ENCODE measurements at places on chromosomes 7 and 10.

DNA sequence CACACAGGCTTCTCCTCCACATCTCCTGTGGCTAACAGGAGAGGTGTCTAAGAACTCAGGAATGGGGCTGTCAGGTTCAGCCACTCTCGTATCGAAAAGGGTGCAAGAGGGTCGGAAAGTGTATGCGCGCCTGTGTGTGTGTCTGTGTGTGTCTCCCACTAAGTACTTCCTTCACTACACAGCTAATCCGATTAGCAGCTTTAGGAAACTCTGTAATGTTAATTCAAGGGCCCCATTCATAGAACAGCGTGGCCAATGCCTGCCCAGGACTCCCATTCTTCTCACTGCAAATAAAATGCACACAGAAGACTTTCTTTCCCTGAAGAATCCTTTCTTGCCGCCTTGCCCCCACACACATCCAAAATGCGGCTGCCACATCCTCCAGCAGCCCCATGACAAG lies 39.9 kb downstream of the TLL2 start:
- no peak for DNase-seq

DNA sequence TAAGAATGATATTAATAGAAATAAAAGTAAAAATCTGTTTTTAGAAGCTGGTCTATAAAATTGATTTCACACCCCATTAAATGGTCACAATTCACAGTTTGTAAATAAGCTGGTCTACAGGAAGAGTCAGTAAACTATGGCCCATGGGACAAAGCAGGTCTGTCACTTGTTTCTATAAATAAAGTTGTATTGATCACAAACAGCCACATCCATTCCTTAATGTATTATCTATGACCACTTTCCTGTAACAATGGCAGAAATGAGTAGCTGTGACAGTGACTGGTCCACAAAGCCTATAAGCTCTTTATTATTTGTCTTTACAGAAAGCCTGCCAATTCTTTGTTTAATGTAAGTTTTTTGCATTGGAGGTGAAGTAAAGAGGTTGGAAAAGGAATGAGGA lies 114.5 kb downstream of the SEMA3E start:
- DNase-seq: no peak

GRCh38 chr7:124764847-124765400 lies 668 bp downstream of the GPR37 start:
- DNase-seq: peak; percentile 8

- no peak for DNase-seq
These were observed 201.9 kb upstream of the TCERG1L start for GRCh38 chr10:131513445-131513844.

- DNase-seq: no peak
These were observed 29.5 kb downstream of the GPER1 start for GRCh38 chr7:1117321-1117928.

DNA sequence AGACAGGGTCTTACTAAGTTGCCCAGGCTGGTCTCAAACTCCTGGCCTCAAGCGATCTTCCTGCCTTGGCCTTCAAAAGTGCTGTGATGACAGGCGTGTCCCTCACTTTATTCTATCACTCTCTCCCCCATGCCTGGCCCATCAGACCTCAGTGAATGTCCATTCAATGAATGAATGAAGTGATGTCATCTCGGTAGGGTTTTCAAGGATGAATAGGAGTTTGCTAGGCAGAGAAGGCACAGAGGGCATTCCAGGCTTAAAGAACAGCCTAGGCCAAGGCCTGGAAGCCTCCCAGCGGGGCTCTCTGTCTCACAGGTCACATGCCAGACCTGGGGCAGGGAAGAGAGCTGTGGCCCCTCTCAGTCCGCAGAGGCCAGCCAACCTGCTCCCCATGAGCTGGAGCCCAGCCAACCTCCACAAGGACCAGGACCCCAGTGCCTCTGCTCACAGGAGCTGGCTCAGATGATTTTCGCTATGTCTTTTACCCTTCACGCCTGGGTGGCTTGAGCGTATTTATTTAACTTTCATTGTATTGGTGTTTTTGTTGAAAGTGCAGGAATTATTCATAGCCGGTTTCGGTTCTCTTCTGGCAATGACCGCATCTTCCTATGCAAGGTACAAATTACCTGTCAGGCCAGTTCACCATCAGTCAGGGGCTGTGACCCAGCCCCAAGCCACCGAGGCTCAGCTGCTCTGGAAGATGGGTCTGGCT lies 11.8 kb upstream of the TNRC18 start:
- no peak for DNase-seq

- DNase-seq: no peak
These were observed 131.5 kb downstream of the ANLN start for GRCh38 chr7:36521133-36521532.

- DNase-seq: no peak
These were observed 17.8 kb upstream of the PTF1A start for GRCh38 chr10:23174074-23174976.

GRCh38 chr10:120827251-120827875 lies 23.8 kb upstream of the WDR11 start:
- no peak for DNase-seq

DNA sequence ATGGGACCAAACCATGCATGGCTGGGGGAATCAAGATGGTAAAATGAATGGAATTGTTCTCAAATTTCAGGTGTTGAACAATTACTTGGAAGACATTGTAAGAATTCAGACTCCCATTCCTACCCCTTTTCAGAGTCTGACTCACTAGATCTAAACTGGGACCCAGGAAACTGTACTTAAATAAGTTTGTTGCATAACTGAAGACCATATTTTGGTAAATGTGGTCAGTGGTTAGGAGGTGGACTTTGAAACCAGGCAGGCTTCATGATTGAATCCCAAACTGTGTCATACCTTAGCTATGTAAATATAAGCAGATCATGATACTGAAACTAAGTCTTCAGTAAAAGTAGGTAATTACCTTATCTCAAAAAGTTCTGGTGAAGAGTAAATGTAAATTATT lies 41.7 kb downstream of the ZWINT start:
- DNase-seq: peak; percentile 0

DNA sequence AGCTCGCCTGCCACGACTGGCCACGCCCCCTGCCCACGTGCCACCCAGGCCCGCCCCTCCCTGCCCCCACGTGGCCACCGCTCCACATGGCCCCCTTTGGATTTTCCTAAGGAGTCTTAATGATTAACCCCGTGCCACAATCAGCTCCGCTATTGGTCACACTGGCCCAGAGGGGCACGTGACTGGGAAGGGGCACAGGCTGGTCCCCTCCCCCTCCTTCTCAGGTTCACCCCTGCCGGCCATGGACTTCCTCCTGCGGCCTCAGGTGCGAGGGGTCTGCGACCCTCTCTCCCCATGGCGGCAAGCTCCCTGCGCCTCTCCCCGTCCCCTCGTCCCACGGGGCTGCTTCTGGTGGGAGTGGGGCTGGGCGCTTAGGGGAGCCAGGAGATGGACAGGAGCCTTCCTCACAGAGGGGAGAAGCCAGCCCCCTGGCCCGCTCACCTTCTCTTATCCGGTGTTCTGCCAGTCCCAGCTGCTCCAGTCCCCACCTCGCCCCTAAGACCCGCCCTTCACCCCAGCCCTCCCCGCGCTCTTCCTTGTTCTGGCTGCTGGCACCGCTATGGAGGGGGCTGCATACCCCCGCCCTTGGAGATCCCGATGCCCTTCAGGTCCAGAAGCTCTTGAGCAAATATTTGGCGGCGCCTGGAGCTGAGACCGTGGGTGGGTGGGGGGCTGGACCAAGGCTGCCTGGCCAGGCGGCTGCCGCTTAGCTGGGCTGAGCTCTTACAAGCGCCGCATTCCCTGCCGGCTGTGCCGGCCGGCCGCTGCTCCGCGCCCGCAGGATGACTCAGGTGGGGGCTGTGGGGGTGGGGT lies 3.2 kb downstream of the SLC4A2 start:
- DNase-seq: peak; percentile 80

DNA sequence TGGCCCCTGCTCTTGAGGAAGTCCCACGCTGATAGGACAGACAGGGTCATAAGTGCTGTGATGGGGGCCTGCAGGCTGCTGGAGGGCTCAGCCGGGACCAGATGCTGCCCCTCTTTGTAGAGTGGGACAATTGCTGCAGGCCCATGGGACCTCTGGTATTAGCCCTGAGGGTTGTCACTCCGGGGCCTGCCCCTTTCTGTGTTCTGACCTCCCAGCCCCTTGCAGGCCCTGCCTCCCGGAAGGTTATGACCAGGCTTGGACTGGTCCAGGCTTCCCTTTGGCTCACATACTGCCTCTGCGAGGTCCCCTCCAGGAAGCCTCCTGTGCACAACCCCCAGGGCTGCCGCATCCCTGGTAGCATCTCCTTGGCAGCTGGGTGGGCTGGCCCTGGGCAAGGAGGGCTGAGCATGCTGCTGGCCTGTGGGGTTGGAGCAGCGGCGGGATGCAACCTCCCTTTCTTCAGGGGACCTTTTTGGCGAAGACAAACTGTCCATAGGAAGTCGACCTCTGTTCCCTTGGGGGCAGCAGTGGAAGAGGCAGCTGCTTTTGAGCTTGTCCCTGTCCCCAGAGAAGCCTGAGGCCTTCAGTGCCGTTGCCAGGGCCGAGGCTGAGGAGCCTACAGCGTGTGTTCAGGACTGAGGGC lies 8.8 kb downstream of the LIMK1 start:
- DNase-seq: no peak

DNA sequence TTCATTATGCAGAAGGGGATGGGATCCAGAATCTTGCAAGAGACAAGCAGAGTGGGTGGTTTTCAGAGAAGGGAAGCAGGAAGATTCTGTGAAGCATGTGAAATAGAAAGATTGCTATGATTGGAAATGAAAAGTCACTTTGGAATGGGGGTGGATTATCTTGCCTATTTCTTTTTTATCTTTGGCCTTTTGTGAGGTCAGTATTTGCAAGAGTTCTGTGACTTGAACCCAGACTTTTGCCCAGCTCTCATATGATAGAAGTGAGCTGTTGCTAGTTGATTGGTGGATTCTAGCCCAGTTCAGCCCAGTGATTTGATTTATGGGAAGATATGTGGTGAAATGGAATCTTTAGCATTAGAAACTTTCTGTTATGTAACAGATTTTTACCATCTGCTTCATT lies 17.1 kb downstream of the ENTPD7 start:
- DNase-seq: peak; percentile 88

DNA sequence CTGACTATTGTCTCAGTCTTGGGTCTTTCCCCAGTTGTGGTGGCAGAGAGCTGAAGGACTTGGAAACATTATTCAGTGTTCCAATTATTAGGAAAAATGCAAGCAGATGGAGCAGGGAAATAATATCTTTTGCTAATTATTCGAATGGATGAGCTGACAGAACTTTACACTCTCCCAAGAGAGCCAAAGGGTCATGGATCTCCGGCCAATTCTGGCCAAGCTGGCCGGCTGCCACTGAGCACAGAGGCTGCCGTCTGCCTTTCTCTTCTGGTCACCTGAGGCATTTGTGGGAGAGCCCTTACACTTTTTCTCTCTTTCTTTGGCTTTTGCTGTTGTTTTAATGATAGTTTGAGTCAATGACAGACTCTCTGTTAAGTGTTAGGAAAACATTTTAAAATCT lies 22.2 kb upstream of the CNTNAP2 start:
- DNase-seq: no peak

DNA sequence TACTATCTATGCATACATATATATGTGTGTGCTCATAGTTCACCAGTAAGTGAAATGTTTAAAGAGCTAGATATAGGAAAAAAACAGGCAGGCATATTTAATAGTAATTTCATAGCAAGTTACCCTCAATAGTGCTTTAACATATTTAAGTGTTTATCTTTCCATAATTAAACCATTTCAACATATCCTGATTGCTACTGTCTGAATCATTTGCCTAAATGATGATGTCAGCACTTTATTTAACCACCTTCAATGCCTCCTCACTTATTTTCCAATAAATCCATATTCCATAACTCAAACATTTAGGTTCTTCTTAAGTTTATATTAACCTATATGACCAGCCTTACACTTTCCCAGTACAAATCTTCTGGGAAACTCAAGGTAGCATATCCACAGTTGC lies 601.1 kb downstream of the ARL4A start:
- no peak for DNase-seq

DNA sequence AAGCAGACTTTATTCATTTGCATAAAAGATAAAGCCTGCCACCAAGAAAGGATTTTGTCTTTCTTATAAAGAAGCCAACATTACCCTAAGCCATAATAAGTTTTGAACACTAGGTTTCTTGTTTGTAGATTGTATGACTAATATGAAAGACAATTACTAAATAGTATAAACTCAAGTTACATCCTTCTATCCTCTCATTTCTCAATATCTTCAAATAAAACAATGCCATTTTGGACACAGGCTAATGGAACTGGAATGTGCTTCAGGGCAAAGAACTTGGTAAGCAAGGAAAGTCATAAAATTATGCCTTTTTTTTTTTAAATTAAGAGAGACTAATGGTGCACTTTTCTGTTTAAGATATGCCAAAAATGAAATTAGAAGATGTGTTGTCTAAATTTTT lies 137.7 kb downstream of the DKK1 start:
- DNase-seq: peak; percentile 29

- DNase-seq: peak; percentile 98
These were observed 14.6 kb upstream of the ZSCAN21 start for GRCh38 chr7:100034871-100035510.

GRCh38 chr10:4016214-4016740 lies 231.3 kb upstream of the KLF6 start:
- DNase-seq: no peak

GRCh38 chr10:6356280-6356793 lies 153.6 kb downstream of the PFKFB3 start:
- DNase-seq: no peak

DNA sequence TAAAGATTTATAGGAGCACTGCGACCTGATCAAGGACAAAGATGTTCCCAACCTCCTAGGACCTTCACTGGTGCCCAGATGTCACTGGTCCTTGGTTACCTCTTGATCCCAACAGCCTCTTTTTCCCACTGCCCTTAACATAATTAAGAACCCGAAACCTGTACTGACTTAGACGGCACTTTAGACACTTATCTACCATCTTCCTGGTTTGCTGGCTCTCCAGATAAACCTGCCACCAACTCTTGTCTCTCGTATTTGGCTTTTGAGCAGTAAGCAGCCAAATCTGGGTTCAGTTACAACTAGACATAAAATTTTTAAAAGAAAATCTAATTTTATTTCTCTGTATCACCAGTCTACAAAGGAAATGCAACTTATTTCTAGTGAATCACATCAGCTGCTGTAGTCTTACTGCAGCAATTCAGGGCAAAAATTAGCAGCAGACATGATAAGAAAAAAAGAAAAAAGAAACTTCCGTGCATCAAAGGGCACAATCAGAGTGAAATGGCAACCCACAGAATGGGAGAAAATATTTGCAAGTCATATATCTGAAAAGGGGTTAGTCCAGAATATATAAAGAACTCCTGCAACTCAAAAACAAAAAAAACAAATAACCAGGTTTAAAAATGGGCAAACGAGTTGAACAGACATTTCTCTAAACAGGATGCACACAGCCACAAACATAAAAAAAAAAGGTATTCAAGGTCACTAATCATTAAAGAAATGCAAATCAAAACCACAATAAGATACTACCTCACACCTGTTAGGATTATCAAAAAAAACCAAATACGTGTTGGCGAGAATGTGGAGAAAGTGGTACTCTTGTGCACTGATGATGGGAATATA lies 9.4 kb downstream of the ASB13 start:
- no peak for DNase-seq
